ENCODE measurements at places on chromosomes 13 and 19.

- no peak for DNase-seq
These were observed 4.0 kb downstream of the C19orf38 start for GRCh38 chr19:10852098-10852800.

GRCh38 chr13:96795670-96796069 is 198.6 kb downstream of the OXGR1 start:
- DNase-seq, result no peak

- DNase-seq, result no peak
These were observed 603.9 kb downstream of the DCT start for GRCh38 chr13:93875547-93875946.

DNA sequence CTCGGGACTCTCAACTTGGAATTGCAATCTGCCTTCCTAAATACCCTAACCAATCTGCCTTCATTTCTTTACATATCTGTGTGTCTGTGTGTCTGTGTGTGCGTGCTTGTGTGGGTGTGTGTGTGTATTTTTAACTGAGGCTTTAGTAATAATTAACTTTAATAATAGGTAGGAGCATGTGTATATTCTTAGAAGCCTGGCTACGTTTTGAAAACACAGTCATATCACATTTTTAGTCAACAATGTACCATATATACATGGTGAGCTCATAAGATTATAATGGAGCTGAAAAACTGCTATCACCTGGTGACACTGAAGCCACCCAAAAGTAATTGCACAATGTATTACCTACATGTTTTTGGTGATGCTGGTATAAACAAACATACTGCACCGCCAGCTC is 65.4 kb upstream of the ATXN8OS start:
- no peak for DNase-seq

- DNase-seq, result no peak
These were observed 30.8 kb upstream of the NDFIP2 start for GRCh38 chr13:79450110-79450509.

DNA sequence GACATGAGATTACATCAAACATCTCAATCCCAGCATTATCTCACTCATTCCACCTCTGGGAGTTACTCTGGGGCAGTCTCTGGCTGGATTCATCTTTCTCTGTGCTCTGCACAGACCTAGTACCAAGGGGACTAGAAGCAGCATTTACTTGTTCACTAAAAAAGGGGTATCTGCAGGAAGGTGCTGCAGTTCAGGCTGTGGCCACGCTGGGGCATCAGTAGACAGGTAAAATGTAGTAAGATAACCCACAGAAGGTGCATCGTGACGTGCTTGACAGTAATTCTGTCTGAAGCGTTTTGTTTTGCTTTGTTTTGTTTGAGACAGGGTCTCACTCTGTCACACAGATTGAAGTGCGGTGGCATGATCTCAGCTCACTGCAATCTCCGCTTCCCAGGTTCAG is 29.3 kb downstream of the ZNF564 start:
- no peak for DNase-seq

GRCh38 chr13:44017756-44018309 is 138.1 kb downstream of the LACC1 start:
- no peak for DNase-seq

DNA sequence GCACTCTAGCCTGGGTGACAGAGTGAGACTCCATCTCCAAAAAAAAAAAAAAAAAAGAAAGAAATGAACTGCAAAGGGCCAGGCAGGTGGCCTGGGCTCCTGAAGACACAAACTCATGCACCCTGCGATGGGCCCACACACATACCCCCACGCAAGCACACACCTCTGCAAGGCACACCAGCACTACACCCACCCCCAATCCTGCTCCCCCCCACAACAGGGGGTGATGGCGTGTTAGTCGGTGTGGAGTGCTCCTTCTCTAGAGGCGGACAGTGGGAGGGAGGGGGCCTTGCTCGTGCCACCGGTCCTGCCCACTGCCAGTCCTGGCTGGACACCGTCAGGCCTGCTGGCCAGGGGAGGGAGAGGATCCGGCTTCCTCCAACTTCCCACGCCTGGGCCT is 1.6 kb upstream of the SLC8A2 start:
- no peak for DNase-seq

GRCh38 chr13:102724923-102725322 is 30.1 kb upstream of the METTL21C start:
- peak; percentile 33 for DNase-seq

GRCh38 chr13:95025116-95025515 is 276.1 kb downstream of the ABCC4 start:
- DNase-seq, result no peak

DNA sequence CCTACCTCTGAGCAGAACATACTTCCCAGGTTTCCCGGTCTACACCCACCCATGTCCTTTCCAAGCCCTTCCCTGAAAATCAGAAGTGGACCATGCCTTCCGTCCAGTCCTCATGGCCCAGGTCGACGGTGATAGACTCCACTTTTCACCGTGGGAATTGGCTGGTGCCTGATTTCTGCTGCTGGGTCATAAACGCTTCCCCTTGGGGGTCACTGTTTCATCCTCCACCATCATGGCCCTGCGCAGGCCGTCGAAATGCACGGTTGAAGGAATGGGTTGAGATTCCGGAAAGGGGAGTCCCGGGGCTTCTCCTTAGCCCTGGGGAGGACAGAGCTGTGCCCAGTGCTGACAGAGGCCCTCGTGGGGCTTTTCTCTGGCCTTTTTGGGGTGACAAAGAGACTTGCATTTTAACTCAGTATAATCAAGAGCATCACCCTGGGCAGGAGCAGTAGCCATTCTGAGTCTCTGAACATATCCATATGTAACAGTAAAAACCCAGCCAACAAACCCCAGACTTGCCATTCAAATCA is 75.5 kb downstream of the SOX1 start:
- no peak for DNase-seq

GRCh38 chr19:34767951-34768350 is 5.1 kb downstream of the ZNF599 start:
- DNase-seq, result no peak

GRCh38 chr19:29587518-29587986 is 18.5 kb upstream of the POP4 start:
- no peak for DNase-seq
